Esophagus mucosa (tissue), 1 donor: ENCODE measurements at places on chromosomes 11 and 22. TPM values are rescaled to one million over a fixed set of nuclear protein-coding genes. Genes with fewer than 3 reads are reported as not detected.
A peak's percentile ranks its signal among the peaks of the same experiment; 100 is the strongest.

The CRYBA4 gene
- not detected for total RNA-seq

DNA sequence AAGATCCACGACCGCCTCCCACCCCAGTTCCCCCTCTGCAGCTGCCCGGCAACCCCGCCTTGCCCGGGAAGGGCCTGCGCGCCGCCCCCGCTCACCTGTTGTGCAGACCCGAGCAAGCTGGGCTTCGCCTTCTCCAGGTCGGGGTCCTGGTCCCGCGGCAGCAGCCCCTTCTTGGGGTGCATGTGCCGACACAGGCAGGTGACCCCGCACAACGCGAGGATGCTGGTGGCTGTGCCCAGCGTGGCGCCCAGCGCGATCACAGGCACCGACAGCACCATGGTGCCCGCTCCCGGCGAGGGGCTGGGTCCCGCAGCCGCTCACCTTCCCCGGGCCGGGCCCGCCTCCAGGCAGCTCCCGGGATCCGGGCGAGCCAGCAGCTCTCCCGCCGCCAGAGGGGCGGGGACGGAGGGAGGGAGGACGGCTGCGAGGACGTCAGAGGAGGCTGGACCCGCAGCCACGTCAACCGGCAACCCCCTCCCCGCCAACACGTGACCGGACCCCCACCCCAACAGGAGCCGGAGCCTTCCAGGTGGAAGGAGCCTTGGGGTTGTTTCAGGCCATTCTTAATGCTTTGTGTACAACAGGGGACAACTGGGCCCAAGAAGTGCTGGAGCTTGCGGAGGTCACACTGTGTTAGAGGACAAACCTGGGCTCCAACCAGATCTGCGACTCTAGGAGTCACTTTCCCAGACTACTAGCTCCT lies at the start of gene SYT13:
SYT13 (minus strand) TSS at position 412 of the 703 bp plus-strand sequence; CDS start at position 278, 134 bp downstream.
- peak; percentile 49 for ATAC-seq

The MPZL3 gene
- 20.7 TPM for total RNA-seq

DNA sequence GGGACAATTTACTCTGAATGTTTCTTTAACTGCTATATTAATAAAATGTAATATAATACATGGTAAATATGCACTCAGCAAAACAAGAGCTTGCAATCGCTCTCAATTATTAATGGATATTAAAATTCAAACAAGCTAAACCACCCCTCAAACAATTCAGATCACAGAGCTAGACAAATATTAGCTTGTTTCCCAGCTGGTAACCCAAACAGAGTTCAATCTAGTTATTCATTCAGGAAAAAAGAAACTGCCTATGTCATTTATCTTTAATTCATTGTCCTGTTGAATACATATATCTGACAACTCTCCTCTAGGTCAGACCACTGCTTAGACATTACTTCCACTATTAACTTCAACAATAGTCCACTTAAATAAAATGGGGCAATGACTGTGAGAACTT lies 78.7 kb downstream of the SERGEF start:
- ATAC-seq, result no peak

DNA sequence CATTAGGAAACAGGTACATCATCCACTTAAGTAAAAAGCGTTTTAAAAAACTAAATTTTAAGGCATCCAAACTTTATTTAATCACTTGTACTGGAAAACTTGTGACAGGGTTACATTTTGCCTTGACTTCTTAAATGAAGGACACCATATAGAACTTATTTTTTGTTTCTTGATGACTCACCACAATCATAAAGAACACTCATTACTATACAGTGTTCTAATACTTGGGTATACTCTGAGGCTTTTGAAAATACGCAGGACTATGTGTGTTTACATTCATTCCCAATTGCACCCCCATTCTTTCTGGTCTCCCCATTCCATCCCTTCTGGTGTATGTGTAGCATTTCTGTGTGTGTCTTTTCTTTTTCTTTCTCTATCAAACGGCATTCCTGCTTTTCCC lies 69.9 kb downstream of the ZBTB44 start:
- ATAC-seq, result no peak

DNA sequence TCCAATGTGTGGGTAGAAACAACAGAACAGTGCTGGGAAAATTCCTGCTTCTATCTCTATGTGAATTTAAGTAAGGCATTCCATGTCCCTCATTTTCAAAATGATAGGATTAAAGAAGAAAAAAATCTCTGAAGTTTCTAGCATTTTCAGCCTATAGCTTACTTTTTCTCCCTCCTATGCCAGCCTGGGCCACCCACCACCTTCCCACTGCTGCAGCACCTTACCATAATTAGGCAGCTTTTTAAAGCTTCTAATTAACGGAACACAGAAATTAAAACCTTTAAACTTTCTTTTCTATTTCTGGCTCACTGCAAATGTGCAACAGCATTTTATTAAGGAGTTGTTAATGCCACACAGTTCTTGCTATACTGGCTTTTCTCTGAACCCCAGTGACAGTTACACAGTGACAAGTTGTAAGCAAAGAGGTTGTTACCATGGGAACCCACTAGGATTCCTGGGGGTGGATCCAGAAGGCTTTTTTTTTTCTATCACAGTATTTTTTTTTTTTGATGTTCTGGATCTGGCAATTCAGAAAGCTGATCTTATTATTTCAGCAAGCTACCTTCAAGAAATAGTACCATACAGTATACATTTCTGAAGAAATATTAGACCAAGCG lies 20.2 kb downstream of the CELF1 start:
- ATAC-seq, result no peak

DNA sequence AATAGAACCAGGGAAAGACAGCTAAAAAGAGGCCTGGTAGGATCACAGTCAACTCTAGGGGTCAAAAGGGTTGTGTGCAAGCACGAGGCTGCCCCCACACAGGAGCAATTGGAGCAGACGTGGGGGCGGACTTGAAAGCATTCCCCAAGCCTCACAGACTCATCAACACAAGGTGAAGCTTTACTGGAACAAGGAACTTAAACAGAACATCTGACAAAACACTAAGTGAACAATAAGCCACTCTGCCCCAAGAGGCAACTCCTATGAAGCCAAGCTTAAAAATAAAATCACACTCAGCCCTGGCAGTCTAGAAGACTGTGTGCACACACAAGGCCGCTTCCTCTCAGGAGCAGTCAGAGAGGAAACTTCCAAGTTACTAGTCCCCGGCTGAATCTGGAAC lies 32.2 kb upstream of the TEAD1 start:
- ATAC-seq, result no peak

DNA sequence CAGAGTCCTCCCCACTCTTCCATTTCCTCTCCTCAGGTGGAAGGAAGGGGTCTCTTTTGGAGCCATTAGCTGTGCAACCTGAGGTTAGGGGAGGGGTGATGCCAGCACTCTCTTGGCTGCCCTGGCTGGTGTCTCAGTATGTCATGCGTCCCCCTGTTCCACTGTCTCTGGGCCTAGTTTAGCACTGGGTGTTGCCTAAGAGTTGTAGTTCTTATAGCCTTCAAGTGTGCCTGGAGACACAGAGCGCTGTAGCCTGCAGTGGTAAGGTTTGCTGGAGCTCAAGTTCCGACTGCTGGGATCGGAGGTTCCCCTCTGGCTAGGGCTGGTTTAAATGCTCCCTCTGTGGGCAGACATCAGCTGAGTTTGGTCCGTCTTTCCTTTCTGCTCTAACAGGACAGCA lies 20.9 kb downstream of the OR10D3 start:
- ATAC-seq, result no peak

GRCh38 chr11:45156201-45156600 lies 9.8 kb downstream of the PRDM11 start:
- ATAC-seq, result no peak

DNA sequence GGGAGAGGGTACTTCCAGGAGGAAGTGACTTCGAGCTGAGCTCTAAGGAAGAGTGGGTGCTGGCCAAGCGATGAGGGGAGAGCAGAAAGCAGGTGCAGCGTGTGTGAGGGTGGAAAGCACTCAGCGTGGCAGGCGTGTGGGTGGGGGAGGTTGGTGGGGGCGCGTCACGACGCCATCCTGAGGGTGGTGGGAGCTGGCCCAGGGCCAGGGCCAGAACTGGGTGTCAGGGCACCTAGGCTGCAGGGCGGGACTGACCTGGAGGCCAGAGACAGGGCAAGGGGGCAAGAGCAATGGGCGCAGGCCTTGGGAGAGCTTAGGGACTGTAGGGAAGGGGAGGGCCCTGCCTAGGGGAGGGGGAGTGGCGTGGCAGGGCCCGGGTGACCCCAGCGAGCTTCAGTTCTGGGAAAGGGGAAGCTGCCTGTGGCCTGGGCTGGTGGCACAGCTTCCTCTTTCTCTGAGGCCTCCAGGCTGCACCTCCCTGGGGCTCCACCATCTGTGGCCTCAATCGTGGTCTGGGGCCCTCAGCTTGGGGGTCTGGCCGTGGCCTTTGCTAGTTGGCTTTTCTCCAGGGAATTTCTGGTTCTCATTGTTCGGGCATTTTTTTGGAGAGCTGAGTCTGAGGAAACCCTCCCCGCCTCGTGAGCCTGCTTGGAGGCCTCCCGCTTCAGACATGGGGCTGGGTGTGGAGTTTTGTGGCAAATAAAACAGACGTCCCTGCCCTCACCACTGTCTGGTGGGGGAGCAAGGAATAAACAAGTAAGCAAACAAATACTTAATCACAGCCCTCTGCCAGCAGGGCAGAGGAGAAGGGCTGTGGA lies 8.9 kb downstream of the RELT start:
- ATAC-seq, result peak; percentile 21

- ATAC-seq, result no peak
Observed at GRCh38 chr11:100878474-100878873, 191.4 kb downstream of the ARHGAP42 start.

GRCh38 chr11:133476570-133477250 lies 55.6 kb downstream of the OPCML start:
- ATAC-seq, result peak; percentile 80

The SCN2B gene
- 0.32 TPM for total RNA-seq

DNA sequence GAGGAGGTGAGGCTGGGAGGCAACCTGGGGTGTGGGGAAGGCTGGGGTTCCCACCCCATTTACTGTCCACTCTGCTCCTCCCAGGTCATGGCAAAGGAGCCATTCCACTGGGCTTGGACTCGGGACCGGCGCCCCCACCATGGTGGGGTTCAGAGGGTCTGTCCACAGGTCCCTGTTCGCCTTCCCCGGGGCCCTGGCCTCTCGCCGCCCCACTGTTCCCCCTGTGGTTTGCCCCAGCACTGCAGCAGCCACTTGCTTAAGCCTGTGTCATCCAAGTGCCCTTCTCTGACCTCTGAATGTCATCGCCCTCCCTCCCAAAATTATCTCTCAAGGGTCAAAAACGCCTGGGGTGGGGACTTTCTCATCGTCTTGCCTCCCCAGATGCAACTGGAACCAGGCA lies 2.6 kb downstream of the SPDYC start:
- no peak for ATAC-seq

The C11orf87 gene
- total RNA-seq, result 0.12 TPM

The OR51A2 gene
- total RNA-seq, result not detected

DNA sequence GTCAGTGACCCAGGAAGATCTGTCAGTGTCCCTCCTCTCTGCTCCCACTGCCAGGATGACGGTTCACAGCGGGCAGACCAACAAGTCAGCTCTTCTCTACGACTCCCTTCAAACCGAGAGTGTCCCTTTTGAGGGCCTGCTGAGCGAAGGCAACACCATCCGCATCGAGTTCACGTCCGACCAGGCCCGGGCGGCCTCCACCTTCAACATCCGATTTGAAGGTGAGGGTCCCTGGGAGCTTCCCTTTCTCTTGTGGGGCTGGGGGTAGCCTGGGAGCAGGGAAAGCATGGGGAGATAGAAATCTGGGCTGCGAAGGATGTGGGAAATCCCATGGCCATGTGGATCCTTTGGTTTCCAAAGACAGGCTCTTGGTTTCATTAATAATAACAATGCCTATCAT lies 118.4 kb upstream of the ASPHD2 start:
- no peak for ATAC-seq

- peak; percentile 99 for ATAC-seq
Observed at GRCh38 chr11:89436071-89436470, 55.1 kb downstream of the NOX4 start.
